ENCODE measurements at places on chromosomes 1 and 21. TPM values are rescaled to one million over a fixed set of nuclear protein-coding genes. Genes with fewer than 3 reads are reported as not detected.
A peak's percentile ranks its signal among the peaks of the same experiment; 100 is the strongest.

DNA sequence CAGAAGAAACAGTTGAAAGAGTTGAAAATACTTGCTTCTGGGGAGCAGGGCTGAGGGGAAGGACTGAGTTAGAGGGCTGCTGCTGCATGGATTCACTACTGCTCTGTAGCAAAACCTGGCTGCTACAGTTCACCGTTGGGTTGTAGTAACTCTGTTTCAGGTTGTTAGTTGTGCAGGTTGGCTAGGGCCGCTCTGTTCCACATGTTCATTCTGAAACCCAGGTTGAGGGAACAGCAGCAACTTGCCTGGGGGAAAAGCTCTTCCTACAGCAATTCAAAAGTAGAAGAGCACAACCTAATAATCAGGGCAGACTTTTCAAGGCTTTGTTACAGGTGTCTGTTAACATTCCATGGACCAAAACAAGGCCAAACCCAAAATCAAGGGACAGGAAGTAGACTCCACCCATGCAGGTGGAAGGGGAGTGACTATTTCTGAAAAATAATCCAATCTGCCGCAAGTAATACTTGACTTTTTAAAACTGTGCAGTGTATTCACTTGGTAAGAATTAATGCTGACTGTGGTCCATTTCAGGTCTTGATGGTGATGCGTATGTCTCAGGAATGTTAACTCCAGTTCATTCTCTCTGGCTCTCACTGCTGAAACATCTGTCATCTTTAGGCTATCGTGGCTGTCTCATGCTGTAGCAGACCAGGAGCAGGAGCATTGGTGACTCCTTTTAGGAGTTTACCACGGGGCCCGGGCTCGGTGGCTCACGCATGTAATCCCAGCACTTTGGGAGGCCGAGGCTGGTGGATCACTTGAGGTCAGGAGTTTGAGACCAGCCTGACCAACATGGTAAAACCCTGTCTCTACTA, 5.1 kb upstream of the PARK7 start:
- H3K36me3 ChIP-seq, result peaks cover 8% of the 10 kb centered on the region
- H3K27me3 ChIP-seq, result no peaks in the 10 kb centered on the region
- H3K27ac ChIP-seq, result peak overlapping the region; percentile 86
- no peak overlapping the region for H3K4me3 ChIP-seq
- H3K4me1 ChIP-seq, result peaks cover 45% of the 10 kb centered on the region

GRCh38 chr1:227910511-227911153, 37.1 kb downstream of the WNT9A start:
- no peak overlapping the region for H3K27ac ChIP-seq
- DNase-seq, result no peak
- H3K4me1 ChIP-seq, result peaks cover 4% of the 10 kb centered on the region
- no peaks in the 10 kb centered on the region for H3K36me3 ChIP-seq

GRCh38 chr1:246674049-246674448, 50.2 kb upstream of the SCCPDH start:
- H3K4me1 ChIP-seq, result no peaks in the 10 kb centered on the region
- peaks cover 6% of the 10 kb centered on the region for H3K36me3 ChIP-seq
- no peaks in the 10 kb centered on the region for H3K27me3 ChIP-seq

GRCh38 chr1:88134983-88135921, 548.8 kb upstream of the PKN2 start:
- H3K27me3 ChIP-seq, result no peaks in the 10 kb centered on the region
- H3K36me3 ChIP-seq, result no peaks in the 10 kb centered on the region
- H3K27ac ChIP-seq, result no peak overlapping the region
- H3K4me3 ChIP-seq, result no peak overlapping the region

DNA sequence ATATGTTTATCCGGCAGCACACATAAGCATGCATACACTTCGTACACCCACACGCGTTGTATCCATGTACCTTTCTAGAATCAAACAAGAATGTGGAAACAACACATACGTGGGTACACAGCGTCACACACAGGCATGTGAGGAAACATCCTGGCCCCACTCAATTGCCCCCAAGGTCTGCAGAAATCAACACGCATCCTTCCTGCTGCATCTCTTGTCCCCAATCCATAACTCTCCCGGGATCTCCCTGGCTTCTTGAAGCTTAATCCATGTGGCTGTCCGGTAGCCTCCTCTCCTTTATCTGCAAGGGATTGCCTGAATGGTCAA, 5.5 kb upstream of the TBX15 start:
- DNase-seq, result no peak
- peaks cover 91% of the 10 kb centered on the region for H3K27me3 ChIP-seq
- peak overlapping the region; percentile 31 for H3K27ac ChIP-seq
- H3K4me3 ChIP-seq, result no peak overlapping the region
- H3K36me3 ChIP-seq, result peaks cover 11% of the 10 kb centered on the region
- H3K4me1 ChIP-seq, result peaks cover 4% of the 10 kb centered on the region

DNA sequence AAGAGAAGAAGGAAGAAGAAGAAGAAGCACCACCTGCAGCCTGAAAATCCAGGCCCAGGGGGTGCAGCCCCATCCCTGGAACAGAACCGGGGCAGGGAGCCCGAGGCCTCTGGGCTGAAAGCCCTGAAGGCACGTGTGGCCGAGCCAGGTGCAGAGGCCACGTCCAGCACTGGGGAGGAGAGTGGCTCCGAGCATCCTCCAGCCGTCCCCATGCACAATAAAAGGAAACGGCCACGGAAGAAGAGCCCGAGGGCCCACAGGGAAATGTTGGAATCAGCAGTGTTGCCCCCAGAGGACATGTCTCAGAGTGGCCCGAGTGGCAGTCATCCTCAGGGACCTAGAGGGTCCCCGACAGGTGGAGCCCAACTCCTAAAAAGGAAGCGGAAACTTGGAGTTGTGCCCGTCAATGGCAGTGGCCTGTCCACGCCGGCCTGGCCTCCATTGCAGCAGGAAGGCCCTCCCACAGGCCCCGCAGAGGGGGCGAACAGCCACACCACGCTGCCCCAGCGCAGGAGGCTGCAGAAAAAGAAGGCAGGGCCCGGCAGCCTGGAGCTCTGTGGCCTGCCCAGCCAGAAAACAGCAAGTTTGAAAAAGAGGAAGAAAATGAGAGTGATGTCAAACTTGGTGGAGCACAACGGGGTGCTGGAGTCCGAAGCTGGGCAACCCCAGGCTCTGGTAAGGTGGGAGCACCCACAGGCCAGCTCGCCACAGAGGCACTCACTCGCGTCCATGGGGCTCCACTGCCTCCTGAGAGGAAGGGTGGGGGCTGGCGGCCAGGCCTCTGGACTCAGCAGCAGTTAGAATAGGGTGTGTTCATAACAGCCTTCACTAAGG, 28.4 kb downstream of the RRP1B start:
- no peak overlapping the region for H3K4me3 ChIP-seq
- H3K27ac ChIP-seq, result no peak overlapping the region
- H3K4me1 ChIP-seq, result peaks cover 14% of the 10 kb centered on the region
- peaks cover 48% of the 10 kb centered on the region for H3K36me3 ChIP-seq

DNA sequence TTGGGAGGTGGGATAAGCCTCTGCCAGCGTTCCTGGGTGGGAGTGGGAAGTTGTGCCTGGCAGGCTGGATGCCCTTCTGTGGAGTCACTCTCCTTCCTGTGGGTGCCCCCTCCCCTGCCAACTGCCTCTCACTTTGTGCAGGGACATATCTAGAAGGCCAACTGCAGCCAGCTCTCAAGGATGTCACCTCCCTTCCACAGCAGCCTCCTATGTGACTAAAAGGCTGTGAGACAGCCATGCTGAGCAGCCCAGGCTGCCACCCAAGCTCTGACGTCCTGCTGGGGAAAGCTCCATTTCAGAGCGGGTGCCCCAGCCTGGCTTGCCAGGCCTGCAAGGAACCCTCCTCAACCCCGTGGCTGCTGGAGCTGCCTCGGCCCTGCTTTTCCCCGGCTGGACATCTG, 19.6 kb upstream of the SLC26A9 start:
- H3K27ac ChIP-seq, result no peak overlapping the region
- peaks cover 18% of the 10 kb centered on the region for H3K27me3 ChIP-seq
- peaks cover 6% of the 10 kb centered on the region for H3K4me1 ChIP-seq
- no peaks in the 10 kb centered on the region for H3K36me3 ChIP-seq

DNA sequence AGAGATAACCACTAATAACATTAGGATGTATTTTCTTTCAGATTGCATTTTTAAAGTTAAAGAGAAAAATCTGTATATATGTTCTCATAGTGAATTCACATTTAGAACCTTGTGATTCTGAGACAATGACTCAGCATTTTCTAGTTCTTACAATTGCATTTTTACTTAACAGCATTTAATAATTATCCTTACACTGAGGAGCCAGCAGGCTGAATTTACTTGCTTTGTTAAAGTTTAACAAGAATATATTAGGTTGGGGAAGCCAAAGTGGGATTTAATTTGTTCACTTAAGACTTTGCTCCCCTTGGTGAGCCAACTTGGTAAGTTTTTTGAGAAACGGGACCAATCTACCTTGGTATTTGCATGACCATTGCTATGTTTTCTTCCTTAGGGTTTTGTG, 4.5 kb downstream of the PATJ start:
- peaks cover 13% of the 10 kb centered on the region for H3K4me1 ChIP-seq
- DNase-seq, result no peak
- no peaks in the 10 kb centered on the region for H3K27me3 ChIP-seq
- no peak overlapping the region for H3K27ac ChIP-seq
- H3K36me3 ChIP-seq, result peaks cover 2% of the 10 kb centered on the region

- H3K4me3 ChIP-seq, result no peak overlapping the region
- no peak for DNase-seq
- no peaks in the 10 kb centered on the region for H3K27me3 ChIP-seq
Measured at GRCh38 chr1:167404161-167404888, 114.0 kb downstream of the CD247 start.

- H3K27me3 ChIP-seq, result peaks cover 23% of the 10 kb centered on the region
- no peaks in the 10 kb centered on the region for H3K36me3 ChIP-seq
- H3K27ac ChIP-seq, result no peak overlapping the region
- H3K4me3 ChIP-seq, result no peak overlapping the region
- DNase-seq, result no peak
Measured at GRCh38 chr1:54651608-54652007, 10.0 kb downstream of the MROH7 start.

DNA sequence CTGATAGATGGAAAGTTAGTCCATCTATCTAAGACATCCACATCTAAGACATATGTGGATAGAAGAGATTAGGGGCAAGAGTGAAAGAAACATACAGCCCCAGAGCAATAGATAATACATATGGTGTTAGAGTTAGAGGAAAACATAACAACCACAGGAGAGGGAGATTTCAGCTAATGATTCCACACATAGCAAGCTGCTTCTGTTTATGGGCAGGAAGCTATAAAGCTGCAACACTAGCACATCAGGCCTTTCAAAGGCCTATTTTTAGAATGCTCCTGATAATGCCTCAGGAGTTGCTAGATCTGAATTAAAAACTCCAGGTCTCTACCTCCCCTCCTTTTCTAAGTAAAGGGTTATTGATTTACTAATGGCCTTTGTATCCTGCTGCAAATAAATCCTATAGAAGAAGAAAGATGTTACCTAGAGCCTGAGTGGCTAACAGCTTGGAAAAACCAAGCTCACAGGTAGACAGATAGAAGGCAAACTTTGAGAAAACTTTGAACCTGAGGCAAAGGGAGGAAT, 36.1 kb downstream of the BRINP2 start:
- DNase-seq, result no peak
- no peak overlapping the region for H3K27ac ChIP-seq
- no peaks in the 10 kb centered on the region for H3K36me3 ChIP-seq
- H3K4me1 ChIP-seq, result no peaks in the 10 kb centered on the region
- no peaks in the 10 kb centered on the region for H3K27me3 ChIP-seq

- no peaks in the 10 kb centered on the region for H3K4me1 ChIP-seq
- no peaks in the 10 kb centered on the region for H3K36me3 ChIP-seq
- H3K27ac ChIP-seq, result no peak overlapping the region
- H3K4me3 ChIP-seq, result no peak overlapping the region
Measured at GRCh38 chr1:20603504-20604464, 14.9 kb downstream of the CDA start.

DNA sequence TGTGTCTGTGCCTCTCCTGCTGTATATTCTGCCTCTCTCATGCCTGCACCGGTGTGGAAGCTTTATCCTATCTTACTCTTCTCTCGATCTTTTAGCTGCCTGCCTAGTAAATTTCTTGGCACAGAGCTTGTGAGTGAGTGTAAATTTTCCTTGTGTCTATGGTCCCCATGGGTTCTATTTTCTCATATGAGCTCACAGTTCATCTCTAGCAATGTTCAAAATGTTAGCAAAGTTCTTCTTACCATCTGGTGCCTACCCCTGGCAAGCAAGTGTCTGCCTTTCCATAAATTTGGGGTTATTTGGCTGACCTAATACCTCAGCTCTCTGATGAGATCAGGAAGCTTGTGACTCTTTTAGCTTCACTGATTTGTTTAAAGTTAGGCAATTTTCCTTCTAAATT, 572.1 kb upstream of the BRINP3 start:
- H3K27me3 ChIP-seq, result no peaks in the 10 kb centered on the region
- no peaks in the 10 kb centered on the region for H3K36me3 ChIP-seq
- H3K27ac ChIP-seq, result no peak overlapping the region
- DNase-seq, result no peak
- H3K4me1 ChIP-seq, result no peaks in the 10 kb centered on the region

GRCh38 chr21:32484706-32485380, 72.3 kb downstream of the EVA1C start:
- H3K4me3 ChIP-seq, result no peak overlapping the region
- no peak overlapping the region for H3K27ac ChIP-seq
- peaks cover 6% of the 10 kb centered on the region for H3K36me3 ChIP-seq
- H3K27me3 ChIP-seq, result no peaks in the 10 kb centered on the region
- H3K4me1 ChIP-seq, result peaks cover 3% of the 10 kb centered on the region

GRCh38 chr1:169513208-169513607, 27.5 kb upstream of the SLC19A2 start:
- H3K4me1 ChIP-seq, result peaks cover 7% of the 10 kb centered on the region
- DNase-seq, result no peak
- no peak overlapping the region for H3K4me3 ChIP-seq
- peaks cover 3% of the 10 kb centered on the region for H3K36me3 ChIP-seq

DNA sequence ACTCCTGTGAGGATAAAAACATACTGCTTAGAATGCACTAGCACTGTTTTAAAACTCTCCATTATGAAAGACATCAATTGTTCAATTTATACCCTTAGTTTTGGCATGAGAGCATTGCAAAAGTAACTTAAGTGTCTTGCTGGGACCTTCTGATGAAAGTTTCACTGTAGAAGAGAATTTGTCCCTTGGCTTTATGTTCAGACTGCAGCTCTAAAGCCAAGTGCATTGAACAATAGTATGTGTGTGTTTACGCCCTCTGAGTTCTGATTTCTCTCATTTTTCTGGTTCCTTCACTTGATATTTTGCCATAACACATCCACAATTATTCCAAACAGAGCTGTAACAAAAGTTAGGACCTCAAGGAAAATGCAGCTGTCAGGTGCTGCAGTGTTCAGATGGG, 474.6 kb downstream of the DISC1 start:
- H3K4me3 ChIP-seq, result no peak overlapping the region
- DNase-seq, result no peak

DNA sequence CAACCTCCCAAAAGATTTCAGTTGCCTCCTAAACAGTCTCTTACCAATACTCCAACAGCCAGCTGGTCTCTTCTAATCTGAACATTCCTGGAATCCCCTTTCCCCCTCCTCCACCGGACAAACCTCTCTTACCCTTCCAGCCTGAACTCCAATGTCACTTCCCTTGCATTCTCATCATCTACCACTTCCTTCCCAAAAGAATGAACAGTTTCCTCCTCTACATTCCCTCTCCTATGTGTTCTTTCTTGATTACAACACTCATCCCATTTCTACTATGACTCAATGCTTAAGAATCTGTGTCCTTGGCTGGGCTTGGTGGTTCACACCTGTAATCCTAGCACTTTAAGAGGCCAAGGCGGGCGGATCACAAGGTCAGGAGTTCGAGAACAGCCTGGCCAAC, 417.1 kb downstream of the SETD4 start:
- no peaks in the 10 kb centered on the region for H3K4me1 ChIP-seq
- no peak for DNase-seq
- no peak overlapping the region for H3K4me3 ChIP-seq
- no peak overlapping the region for H3K27ac ChIP-seq
- H3K27me3 ChIP-seq, result peaks cover 25% of the 10 kb centered on the region
- H3K36me3 ChIP-seq, result no peaks in the 10 kb centered on the region

Gene ARTN
- not detected for total RNA-seq

Gene ZNF683
- total RNA-seq, result 7.0 TPM

Gene NR1I3
- not detected for total RNA-seq

Gene LENEP
- 0.91 TPM for total RNA-seq

Gene JAM2
- total RNA-seq, result 0.37 TPM

Gene TMEM81
- total RNA-seq, result 3.0 TPM

Gene ANKRD65
- not detected for total RNA-seq

Gene NGF
- not detected for total RNA-seq

Gene GREM2
- total RNA-seq, result 0.05 TPM

All from activated CD8-positive, alpha-beta memory T cell treated with anti-CD3 and anti-CD28 coated beads, Interleukin-2, amount 10 ng/mL, durations not matched to agents 7 days and 5 days (primary cell).